NCI-H345 (cell line): ENCODE measurements at places on chromosomes 7 and 10.

GRCh38 chr10:7797582-7797981 is 9.6 kb downstream of the ATP5F1C start:
- no peak for DNase-seq

GRCh38 chr10:488081-488932 is 201.2 kb downstream of the DIP2C start:
- no peak for DNase-seq

- DNase-seq: peak; percentile 60
Observed at GRCh38 chr10:86524225-86524962, 2.8 kb upstream of the WAPL start.

DNA sequence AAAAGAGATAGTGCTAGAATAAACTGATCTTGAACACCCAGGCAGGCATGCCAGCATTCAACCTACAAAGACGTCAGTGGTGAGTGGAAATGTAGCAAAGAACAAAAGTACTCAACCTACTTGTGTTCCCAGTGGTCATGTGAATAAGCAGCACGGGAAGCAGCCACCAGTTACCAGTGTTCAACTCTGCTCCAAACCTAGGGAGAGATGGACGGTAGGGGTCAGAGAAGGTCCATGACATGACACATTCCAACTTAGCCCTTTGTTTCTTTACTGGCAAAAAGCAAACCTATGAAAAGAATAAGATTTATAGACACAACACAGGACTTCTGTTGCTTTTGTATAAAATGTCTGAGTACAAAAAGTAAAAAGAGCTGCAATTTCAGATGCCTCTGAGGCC is 511.4 kb downstream of the XPNPEP1 start:
- DNase-seq: no peak

GRCh38 chr10:78514459-78514858 is 480.8 kb downstream of the RPS24 start:
- no peak for DNase-seq

- DNase-seq: no peak
Observed at GRCh38 chr10:29005988-29006387, 282.9 kb upstream of the LYZL1 start.

- no peak for DNase-seq
Observed at GRCh38 chr10:129796710-129797420, 167.2 kb downstream of the EBF3 start.

DNA sequence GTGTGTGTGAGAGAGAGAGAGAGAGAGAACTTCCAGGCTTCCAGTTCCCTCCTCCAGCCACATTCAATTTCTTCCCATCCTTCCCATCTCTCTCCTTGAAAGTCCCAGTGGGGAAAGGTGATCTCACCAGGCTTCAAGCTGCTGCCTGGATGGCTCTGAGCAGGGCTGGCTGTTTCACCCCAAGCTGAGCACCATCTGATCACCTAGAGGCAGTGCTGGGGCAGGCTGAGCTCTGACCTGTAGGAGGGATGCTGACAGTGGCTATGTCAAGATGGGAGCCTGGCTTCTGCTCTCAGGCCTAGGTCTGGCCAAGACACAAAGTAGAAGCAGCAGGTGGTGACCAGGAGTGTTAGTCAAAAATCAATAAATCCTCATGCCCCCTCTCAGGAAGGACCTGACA is 370.8 kb downstream of the PLXNA4 start:
- no peak for DNase-seq

- DNase-seq: no peak
Observed at GRCh38 chr10:51080311-51081006, 6.2 kb downstream of the PRKG1 start.

GRCh38 chr7:140998715-140999114 is 16.0 kb downstream of the MRPS33 start:
- DNase-seq: no peak

GRCh38 chr10:5094265-5095205 is at the start of gene AKR1C3:
Gene AKR1C3 (plus strand): TSS chr10:5094414. CDS start chr10:5094445, 31 bp downstream.
- no peak for DNase-seq

GRCh38 chr10:3150366-3150765 is 22.2 kb downstream of the PITRM1 start:
- no peak for DNase-seq

DNA sequence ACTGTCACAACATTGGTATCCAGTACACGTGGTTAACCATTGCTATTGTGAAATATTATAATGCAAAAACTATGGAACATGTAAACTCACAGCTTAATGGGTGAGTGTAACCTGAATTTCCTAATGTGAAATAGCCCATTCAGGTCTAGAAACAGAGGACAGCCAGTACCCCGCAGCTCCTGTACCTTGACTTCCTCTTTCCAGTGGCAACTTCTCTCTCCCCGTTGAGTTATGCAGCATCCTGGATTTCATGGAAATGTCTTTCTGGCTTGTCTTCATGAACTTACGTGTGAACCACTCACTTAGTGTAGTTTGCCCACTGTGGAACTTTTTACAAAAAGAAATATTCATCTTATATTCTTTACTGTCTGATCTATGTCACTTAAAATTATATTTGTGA is 384.4 kb downstream of the DPP6 start:
- DNase-seq: no peak

GRCh38 chr10:33559105-33559504 is 224.6 kb upstream of the NRP1 start:
- no peak for DNase-seq

GRCh38 chr10:100687143-100688003 is 58.0 kb upstream of the PAX2 start:
- no peak for DNase-seq

- no peak for DNase-seq
Observed at GRCh38 chr7:90982228-90982627, 282.0 kb upstream of the FZD1 start.

- no peak for DNase-seq
Observed at GRCh38 chr7:20952916-20953315, 166.2 kb upstream of the SP8 start.

GRCh38 chr10:116286626-116287200 is 13.7 kb upstream of the GFRA1 start:
- no peak for DNase-seq

GRCh38 chr7:19203686-19204085 is 58.5 kb upstream of the FERD3L start:
- no peak for DNase-seq

GRCh38 chr7:30412782-30413504 is 65.6 kb downstream of the NOD1 start:
- DNase-seq: no peak

GRCh38 chr10:11246752-11247467 is 229.2 kb downstream of the CELF2 start:
- no peak for DNase-seq

GRCh38 chr10:50563906-50564305 is 59.9 kb downstream of the SGMS1 start:
- no peak for DNase-seq

GRCh38 chr10:103232131-103232673 is 13.5 kb upstream of the RPEL1 start:
- DNase-seq: no peak

GRCh38 chr10:93468461-93469213 is 13.5 kb downstream of the MYOF start:
- no peak for DNase-seq

GRCh38 chr7:55073976-55074528 is 55.2 kb downstream of the EGFR start:
- DNase-seq: no peak

GRCh38 chr7:39951226-39952194 is 1.5 kb downstream of the CDK13 start:
- peak; percentile 37 for DNase-seq

DNA sequence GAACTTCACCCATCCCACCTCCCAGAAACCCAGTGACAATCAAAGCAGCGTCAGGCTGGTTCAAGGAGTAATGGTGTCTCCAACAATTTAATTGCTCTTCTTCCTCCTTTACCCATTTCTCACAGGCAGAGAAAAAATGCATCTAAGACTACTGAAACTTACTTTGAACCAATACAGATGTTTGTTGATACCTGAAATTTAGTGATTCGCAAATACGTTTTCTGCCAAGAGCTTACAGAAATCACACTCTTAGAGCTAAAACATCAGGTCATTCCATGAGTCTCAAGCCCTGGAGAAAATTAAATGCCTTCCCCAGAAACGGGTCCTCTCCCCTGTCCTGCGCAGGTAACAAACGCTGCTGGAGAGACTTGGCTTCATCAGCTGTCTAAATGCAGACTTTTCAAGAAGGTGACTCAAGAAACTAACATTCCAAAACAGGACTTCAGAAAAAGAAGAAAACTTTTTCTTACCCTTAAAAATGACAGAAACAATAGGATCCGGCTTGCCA is 443 bp downstream of the MYOF start:
- no peak for DNase-seq

DNA sequence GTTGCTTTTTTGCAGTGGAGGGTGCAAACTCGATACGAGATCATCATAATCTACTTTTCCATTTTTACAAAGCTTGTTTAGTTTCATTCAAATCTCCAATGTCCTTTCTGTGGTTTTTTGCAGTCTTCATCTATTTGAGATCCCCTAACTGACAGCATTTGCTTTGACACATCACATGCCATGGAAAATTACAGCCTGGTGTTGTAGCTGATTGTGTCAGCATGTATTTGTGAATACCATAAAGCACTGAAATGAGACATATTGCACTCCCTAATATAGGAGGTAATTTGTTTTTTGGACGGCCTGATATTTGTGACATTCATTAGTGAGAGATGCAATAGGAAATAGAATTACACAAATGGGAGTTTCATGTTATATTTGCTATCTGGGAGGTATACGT is 620.8 kb downstream of the KCNMA1 start:
- DNase-seq: no peak

- DNase-seq: peak; percentile 54
Observed at GRCh38 chr7:38660427-38661099, 29.4 kb upstream of the AMPH start.

- DNase-seq: no peak
Observed at GRCh38 chr10:92849234-92849525, 860 bp downstream of the EXOC6 start.

DNA sequence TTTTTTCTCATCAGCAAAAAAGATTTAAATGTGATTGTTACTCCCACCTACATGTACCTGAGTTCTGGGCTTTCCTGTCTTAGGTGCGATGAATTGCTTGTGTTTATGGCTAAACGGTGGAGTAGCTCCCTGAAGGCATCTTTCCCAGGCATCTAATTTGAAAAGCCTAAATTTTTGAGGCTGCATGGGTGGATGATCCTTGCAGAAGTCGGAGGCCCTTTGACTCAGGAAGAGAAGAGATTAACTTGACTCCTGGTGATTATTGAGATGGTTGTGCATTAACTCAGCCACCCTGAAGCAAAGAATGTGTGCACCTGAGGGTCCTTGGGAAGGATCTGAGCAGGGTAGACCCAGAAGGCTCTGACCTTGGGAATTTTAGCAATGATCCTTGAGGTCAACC is 155.6 kb upstream of the SEMA3C start:
- no peak for DNase-seq

DNA sequence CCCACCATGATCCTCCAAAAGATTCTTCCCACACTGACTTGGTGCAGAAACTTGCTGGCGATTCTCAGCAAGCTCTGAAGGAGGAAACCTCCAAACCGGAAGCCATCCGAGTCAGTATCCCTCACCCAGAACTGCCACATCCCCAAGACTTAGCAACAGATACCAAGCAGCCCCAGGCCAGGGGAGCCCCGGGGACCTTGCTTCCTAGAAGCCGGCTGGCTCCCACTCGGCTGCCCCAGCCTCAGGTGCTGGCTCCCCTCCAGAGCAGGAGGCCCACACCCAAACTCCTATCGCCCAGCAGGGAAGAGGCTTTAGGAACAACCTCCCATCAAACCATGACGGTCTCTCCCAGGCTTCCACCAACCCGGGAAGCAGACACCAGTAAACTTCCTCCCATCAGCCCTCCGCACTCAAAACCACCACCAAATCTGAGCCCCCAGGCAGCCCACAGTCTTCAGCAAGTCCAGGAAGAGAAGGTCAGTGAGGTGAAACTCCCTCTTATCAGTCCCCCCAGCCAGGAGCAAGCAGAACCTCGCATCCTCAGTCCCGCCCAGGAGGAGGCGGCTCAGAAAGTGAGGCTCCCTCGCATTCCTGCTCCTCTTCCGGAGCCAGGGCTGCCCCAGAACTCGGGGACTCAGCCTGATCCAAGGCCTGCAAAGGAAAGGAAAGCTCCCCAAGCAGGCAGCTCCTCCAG is 82.3 kb downstream of the LRGUK start:
- DNase-seq: no peak

- DNase-seq: no peak
Observed at GRCh38 chr10:116186273-116186672, 86.7 kb downstream of the GFRA1 start.

DNA sequence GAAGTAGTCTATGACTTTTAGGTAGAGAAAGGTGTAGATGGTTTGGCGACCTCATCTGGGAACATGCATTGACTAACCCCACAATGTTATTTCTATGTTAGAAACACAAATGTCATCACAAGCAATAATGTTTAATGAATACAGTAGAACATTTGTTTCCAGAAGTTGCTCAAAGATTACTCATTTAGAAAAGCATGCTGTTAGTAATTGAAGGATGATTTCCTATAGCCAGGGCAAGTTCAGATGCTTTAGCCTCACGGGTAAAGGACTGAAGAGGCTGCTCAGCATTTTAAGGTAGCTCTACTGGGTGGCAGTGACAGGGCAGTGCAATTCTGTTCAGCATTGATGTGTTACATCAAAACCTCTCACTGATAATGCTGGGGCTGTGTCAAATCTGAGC is 199.3 kb upstream of the FZD1 start:
- DNase-seq: no peak

DNA sequence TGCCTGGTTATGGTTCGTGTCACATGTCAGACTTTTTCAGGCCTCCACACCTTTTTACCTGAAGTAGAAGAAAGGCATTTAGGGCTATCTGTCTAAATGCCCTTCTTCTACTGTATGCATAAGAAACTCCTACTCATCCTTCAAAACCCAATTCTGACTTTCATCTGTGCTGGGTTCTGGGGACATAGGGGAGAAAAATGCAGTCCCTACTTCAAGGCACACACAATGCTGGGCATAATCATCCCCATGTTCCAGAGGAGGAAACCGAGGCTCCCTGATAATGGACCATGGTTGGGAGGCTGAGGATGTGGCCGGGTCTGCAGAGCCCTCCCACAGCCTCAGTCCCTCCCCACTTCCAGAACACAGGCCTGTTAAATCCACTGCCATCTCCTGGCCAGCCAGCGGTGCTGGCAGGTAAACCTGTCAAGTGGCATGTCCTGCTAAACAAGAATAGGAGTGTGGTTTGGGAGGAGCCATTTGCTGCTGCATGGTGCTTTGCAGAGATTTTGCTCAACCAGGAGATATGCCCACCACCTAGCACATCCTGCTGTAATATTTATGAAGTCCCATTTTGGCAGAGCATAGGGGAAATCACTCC is 32.0 kb downstream of the GRID1 start:
- peak; percentile 70 for DNase-seq
